ENCODE measurements at places on chromosomes 7 and 10.
A peak's percentile ranks its signal among the peaks of the same experiment; 100 is the strongest.

GRCh38 chr10:102419269-102420180, 940 bp upstream of the PSD start:
- DNase-seq = peak; percentile 48
- H3K4me3 ChIP-seq = peak overlapping the region; percentile 99
- peaks cover 15% of the 10 kb centered on the region for H3K36me3 ChIP-seq

DNA sequence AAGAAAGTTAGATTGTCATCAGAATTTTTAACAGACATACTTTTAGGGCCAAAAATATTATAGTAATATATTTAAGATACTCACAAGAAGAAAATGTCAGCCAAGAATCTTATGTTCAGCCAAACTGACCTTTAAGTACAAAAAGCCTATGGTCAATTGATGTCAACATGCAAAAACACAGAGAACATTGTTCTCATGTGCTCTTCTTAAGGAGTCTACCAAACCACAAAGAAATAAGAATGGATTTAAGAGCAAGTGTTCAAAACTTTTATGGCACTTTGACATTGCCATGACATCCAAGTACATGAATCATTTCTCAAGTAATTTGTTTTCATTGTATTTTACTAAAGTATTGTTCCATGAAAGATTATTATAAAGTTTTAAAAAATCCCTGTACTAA, 180.4 kb downstream of the TMEM26 start:
- H3K4me3 ChIP-seq = no peak overlapping the region
- no peaks in the 10 kb centered on the region for H3K36me3 ChIP-seq
- H3K4me1 ChIP-seq = no peaks in the 10 kb centered on the region

DNA sequence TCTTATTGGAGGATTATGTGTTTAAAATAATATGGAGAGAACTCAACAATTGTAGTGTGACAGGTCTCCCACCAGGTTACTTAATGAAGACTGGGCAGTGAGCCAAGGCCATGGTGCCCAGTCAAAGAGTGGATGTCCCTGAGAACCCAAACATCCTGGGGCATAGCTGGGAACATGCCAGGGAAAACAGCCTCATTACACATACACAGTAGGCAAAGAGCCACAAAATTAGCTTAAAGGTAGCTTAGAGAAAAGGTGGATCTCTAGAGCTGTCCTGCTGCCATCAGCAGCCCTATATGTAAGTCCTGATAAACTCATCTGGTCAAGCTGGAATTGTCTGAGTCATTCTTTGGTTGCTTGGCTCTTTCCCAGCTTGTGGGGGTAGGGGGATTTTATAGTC, 287.8 kb downstream of the PHF14 start:
- H3K27ac ChIP-seq = no peak overlapping the region
- DNase-seq = peak; percentile 26
- no peaks in the 10 kb centered on the region for H3K4me1 ChIP-seq
- H3K27me3 ChIP-seq = no peaks in the 10 kb centered on the region
- H3K4me3 ChIP-seq = no peak overlapping the region

DNA sequence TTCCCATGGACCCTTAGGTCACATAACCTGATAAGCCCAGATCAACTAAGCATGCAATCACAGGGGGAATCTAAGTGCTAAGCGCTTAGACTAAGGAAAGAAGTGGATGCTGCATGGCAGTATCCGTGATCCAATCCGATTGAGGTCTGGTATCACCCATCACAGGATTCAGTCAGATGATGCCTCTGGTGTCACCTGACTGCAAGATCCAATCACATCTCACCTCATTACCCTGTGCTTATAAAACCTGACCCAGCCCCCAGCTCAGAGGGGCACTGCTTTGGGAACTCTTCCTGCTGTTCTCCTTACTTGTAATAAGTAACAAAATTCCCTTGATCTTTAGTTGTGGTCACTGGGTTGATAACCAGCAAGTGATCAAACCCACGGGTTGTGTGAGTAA, 84.7 kb upstream of the TMEM168 start:
- no peak overlapping the region for H3K4me3 ChIP-seq
- peaks cover 9% of the 10 kb centered on the region for H3K4me1 ChIP-seq
- H3K27ac ChIP-seq = no peak overlapping the region
- H3K36me3 ChIP-seq = no peaks in the 10 kb centered on the region
- H3K27me3 ChIP-seq = no peaks in the 10 kb centered on the region

DNA sequence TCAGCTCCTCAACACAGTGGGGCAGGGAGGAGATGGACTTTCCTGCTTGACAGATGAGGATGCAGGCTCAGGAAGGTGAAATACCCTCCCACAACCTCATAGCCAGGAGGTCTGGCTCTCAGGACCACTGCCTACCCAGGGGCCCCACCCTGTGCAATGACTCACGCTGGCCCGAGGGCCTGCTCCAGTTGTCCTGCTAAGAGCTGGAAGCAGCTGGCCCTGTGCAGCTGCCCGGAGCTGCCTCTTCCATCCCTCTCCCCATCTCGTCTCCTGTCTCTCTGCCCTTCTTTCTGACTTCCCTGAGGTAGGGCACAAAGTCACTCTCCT, 123.9 kb downstream of the ZMIZ1 start:
- no peak overlapping the region for H3K4me3 ChIP-seq
- H3K4me1 ChIP-seq = peaks cover 56% of the 10 kb centered on the region
- peak overlapping the region; percentile 76 for H3K27ac ChIP-seq
- no peak for DNase-seq
- no peaks in the 10 kb centered on the region for H3K27me3 ChIP-seq

DNA sequence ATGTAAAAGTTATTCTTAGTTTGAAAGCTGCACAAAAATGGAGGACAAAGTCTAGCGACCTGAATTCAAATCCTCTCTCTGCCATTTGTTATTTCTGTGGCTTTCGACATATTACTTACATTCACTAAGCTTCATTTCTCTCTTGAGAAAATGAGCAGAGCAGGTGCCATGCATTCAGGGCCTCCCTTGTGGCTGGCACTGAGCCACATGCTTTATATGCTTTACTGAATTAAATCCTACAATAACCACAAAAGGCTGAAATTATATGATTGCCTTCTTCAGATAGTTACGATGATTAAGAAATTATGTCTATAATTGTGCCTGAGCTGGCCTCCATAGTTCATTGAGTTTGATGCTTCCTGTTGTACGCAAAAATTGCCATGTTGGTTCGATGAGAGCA, 98.7 kb downstream of the NPSR1 start:
- no peaks in the 10 kb centered on the region for H3K4me1 ChIP-seq
- no peak overlapping the region for H3K4me3 ChIP-seq
- no peaks in the 10 kb centered on the region for H3K27me3 ChIP-seq
- H3K36me3 ChIP-seq = no peaks in the 10 kb centered on the region
- DNase-seq = no peak
- no peak overlapping the region for H3K27ac ChIP-seq

- H3K4me1 ChIP-seq = peaks cover 50% of the 10 kb centered on the region
- no peaks in the 10 kb centered on the region for H3K27me3 ChIP-seq
- H3K4me3 ChIP-seq = peak overlapping the region; percentile 53
- peak; percentile 94 for DNase-seq
- H3K27ac ChIP-seq = peak overlapping the region; percentile 75
- H3K36me3 ChIP-seq = no peaks in the 10 kb centered on the region
Measured at GRCh38 chr10:21516242-21517131, 9.0 kb downstream of the SKIDA1 start.

- no peak overlapping the region for H3K27ac ChIP-seq
- H3K4me1 ChIP-seq = no peaks in the 10 kb centered on the region
- no peaks in the 10 kb centered on the region for H3K36me3 ChIP-seq
Measured at GRCh38 chr10:106559442-106559841, 605.1 kb downstream of the SORCS1 start.

GRCh38 chr10:88499569-88500470, 83.3 kb downstream of the RNLS start:
- no peaks in the 10 kb centered on the region for H3K36me3 ChIP-seq
- no peaks in the 10 kb centered on the region for H3K27me3 ChIP-seq
- H3K4me3 ChIP-seq = no peak overlapping the region
- no peak for DNase-seq
- no peak overlapping the region for H3K27ac ChIP-seq
- H3K4me1 ChIP-seq = no peaks in the 10 kb centered on the region

GRCh38 chr10:98486421-98486820, 39.7 kb upstream of the HPS1 start:
- H3K4me1 ChIP-seq = no peaks in the 10 kb centered on the region
- H3K27ac ChIP-seq = no peak overlapping the region
- no peaks in the 10 kb centered on the region for H3K36me3 ChIP-seq
- H3K27me3 ChIP-seq = no peaks in the 10 kb centered on the region
- no peak overlapping the region for H3K4me3 ChIP-seq

DNA sequence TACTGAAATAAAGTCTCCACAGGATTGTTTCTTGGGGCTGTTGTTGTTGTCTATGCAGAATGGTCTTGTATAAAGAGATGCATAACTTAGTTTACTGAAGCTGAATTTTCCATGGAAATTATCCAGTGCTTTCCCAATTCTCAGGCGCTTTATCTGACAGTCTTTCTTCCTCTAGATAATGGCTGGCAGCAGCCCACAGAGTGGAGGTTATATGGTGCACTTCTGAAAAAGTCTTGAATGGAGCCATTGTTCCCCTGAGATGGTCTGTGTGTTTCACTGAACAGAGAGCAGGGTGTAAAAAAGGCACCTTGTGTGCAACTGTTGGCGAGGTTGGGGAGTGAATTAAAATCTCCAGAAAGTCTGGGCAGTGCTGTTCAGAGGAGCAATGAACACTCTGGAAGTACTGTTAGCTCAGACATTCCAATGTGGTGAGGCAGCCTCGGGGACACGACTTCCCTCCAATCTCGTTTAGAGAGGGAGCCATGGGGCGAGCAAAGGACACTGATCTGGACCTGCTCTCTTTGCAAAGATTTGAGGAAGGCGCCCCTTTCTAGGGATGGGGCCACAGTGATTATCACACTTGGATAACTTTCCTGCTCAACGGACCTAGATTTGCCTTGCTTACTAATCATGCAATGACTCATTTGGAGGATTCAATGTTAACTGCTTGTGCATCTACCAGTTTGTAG, 2.0 kb upstream of the PLCE1 start:
- peaks cover 18% of the 10 kb centered on the region for H3K4me1 ChIP-seq
- DNase-seq = no peak
- H3K27me3 ChIP-seq = peaks cover 2% of the 10 kb centered on the region
- H3K4me3 ChIP-seq = no peak overlapping the region

GRCh38 chr7:7719236-7719635, 829 bp upstream of the RPA3 start:
- no peak overlapping the region for H3K4me3 ChIP-seq
- no peaks in the 10 kb centered on the region for H3K4me1 ChIP-seq
- peak; percentile 54 for DNase-seq
- no peak overlapping the region for H3K27ac ChIP-seq
- no peaks in the 10 kb centered on the region for H3K36me3 ChIP-seq

DNA sequence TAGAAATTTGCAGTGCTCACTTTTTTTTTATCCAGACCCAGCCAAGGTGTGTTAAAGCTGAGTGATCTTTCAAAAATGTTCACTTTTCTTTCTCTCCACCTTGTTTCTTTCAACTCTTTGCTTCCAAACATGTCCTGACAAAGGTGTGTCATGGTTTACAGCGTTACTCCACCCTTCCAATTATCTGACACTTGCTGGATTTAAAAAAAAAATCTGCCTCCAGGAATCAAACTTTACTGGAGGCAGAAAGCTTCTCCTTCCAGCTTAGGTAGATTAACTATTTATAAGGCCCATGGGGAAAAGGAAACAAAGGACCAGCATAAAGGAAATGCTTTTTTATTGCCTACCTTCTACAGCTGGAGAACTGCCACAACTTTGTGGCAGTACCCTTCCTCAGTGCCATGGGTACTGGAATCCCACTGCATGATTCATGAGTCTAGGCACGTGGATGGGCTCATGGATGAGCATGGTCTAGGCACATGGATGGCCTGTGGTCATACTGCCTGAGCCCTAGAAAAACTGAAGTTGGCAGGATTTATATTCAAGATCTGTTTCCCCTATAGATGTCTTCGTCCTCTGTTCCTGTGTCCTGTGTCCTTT, at the start of gene COL17A1:
Gene COL17A1, minus strand, starts transcription at position 80 of the 600 bp plus-strand sequence. CDS start 5,207 bp downstream, outside the sequence.
- peak within 1 kb of the TSS; percentile 20 for H3K27ac ChIP-seq
- H3K4me1 ChIP-seq = no peaks in the 10 kb centered on the region
- H3K27me3 ChIP-seq = no peaks in the 10 kb centered on the region
- no peaks in the 10 kb centered on the region for H3K36me3 ChIP-seq
- no peak within 1 kb of the TSS for H3K4me3 ChIP-seq

- peaks cover 8% of the 10 kb centered on the region for H3K4me1 ChIP-seq
- H3K27ac ChIP-seq = peak overlapping the region; percentile 22
- H3K27me3 ChIP-seq = no peaks in the 10 kb centered on the region
- no peak for DNase-seq
Measured at GRCh38 chr10:88236121-88236743, 346.9 kb downstream of the RNLS start.

GRCh38 chr7:27782849-27783248, 42.9 kb downstream of the TAX1BP1 start:
- H3K27ac ChIP-seq = no peak overlapping the region
- no peaks in the 10 kb centered on the region for H3K36me3 ChIP-seq
- H3K4me3 ChIP-seq = no peak overlapping the region
- no peaks in the 10 kb centered on the region for H3K27me3 ChIP-seq
- no peak for DNase-seq
- H3K4me1 ChIP-seq = peaks cover 4% of the 10 kb centered on the region

DNA sequence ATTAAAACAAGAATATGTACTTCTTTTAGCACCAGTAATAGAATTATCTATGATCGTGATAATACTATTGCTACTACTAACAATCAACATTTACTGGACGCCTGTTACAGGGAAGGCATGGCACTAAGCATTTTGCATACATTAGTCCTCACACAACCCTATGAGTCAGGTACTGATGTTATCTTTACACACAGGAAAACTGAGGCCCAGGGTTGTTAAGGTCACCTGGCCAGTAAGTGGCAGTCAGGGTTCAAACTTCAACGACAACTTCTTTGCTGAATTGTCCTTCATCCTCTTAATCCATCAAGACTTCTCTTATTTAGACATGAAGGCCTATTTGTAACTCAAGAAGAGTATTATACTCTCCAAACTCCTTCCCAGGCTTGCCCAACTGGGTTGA, 41.9 kb upstream of the ACSL5 start:
- no peak overlapping the region for H3K4me3 ChIP-seq
- DNase-seq = no peak
- H3K27me3 ChIP-seq = no peaks in the 10 kb centered on the region
- no peak overlapping the region for H3K27ac ChIP-seq

- H3K27me3 ChIP-seq = no peaks in the 10 kb centered on the region
- H3K36me3 ChIP-seq = no peaks in the 10 kb centered on the region
- no peak overlapping the region for H3K4me3 ChIP-seq
Measured at GRCh38 chr10:22704942-22705341, 9.4 kb downstream of the PIP4K2A start.

DNA sequence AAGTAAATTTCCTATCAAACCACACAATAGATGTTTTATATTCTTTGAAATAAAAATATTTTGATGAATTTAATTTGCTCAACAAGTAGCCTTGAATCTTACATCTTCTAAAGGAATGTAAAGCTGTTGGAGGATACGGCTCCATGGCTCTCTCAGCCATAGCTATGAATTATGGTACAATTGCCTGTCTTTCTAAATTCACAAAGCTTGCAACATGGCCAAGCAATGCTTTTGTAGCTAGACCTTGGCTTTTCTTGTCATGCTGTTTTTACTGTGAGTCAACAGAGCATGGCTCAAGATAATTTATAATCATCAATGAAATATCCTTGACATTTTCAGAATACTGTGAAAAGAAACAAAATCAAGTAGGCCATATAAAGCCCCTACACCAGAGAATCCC, 286.7 kb downstream of the CACNA2D1 start:
- no peak overlapping the region for H3K4me3 ChIP-seq
- DNase-seq = no peak
- H3K36me3 ChIP-seq = no peaks in the 10 kb centered on the region
- no peaks in the 10 kb centered on the region for H3K4me1 ChIP-seq
- H3K27ac ChIP-seq = no peak overlapping the region
- H3K27me3 ChIP-seq = no peaks in the 10 kb centered on the region
